ENCODE measurements at places on chromosomes 2 and 18.

DNA sequence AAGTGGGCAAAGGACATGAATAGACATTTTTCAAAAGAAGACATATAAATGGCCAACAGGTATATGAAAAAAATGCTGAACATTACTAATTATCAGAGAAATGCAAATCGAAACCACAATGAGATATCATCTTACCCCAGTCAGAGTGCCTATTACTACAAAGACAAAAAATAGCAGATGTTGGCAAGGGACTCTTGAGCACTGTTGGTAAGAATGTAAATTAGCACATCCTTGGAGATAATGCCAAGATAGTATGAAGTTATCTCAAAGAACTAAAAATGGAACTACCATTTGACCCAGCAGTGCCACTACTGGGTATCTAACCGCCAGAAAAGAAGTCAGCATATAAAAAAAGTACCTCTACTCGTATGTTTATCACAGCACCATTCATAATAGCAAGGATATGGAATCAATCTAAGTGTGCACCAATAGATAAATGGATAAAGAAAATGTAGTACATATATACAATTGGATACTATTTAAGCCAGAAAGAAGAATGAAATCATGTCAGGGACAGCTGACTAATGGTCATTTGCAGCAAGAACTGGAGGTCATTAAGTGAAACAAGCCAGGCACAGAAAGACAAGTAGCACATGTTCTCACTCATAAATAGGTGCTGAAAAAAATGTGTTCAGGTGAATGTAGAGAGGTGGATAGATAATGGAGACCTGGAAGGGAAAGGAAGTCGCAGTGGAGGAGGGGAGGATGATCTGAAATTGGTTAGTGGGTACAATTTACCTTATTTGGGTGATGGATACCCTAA lies 141.7 kb upstream of the B3GNT2 start:
- DNase-seq: no peak

DNA sequence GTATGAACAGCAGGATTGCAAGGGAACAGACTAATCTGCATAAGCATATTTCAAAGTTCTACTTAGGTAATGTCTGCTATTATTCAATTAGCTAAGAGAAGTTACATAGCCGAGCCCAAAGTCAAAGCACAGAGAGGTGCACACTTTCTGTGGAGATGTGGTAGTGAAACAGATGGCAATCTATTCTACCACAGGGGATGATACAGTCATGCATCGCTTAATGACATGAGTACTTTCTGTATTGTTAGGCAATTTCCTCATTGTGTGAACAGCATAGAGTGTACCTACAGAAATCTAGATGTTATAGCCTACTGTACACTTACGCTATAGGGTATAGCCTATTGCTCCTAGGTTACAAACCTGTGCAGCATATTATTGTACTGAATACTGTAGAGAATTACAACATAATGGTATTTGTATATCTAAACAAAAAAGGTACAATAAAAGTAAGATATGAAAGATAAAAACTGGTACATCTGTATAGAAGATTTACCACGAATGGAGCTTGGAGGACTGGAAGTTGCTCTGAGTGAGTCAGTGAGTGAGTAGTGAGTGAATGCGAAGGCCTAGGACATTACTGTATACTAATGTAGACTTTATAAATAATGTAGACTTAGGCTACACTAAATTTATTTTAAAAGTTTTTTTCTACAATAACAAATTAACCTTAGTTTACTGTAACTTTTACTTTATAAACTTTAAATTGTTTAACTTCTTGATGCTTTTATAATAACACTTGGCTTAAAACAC lies 197.6 kb downstream of the MBD5 start:
- no peak for DNase-seq

- no peak for DNase-seq
Measured at GRCh38 chr2:45851576-45852304, 200.3 kb downstream of the PRKCE start.

DNA sequence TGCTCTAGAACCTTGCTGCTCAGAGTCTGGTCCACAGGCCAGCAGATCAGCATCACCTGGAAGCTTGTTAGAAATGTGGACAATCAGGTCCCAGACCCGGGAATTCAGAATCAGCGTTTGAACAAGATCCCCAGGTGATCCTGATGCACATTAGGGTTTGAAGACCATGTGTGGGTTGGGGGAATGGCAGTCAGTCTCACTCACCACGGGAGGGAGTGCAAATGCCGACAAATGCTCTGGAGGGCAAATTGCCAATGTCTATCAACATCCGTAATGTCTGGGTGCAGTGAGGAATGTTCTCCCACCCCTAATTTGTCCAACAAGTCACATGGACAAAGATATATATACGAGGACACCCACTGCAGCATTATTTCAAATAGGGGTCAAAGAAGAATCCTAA lies 34.5 kb downstream of the INPP5D start:
- no peak for DNase-seq

DNA sequence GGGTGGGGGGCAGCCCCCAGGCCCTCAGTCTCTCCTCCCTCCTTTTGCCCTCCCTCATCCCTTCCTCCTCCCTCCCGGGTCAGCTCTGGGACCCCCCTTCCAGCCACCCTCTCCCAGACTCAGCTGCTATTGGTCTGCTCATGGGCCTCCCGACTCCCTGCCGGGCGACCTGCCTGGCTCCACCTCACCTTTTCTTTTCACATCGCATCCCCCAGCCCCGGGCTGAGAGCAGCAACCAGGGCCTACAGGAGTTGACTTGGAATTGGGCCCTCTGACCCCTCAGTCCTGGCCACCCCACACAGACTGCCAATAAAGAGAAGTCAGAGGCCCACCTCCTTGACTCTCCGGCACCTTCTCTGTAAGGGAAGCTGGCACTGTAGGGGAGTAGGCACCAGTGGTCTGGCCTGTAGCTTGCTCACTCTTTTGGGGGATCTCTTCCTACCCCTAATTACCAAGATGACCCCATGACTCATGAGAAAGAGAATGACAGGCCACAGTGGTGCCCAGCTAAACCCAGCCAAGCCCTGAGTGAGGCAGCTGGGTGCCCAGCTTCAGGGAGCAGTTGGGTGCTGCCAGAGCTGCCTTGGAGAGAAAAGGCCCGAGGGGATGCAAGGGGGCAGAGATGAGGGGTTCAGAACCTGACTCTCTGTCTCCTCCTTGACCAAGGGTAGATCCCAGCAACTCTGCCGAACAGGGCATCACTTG lies 2.0 kb upstream of the ECEL1 start:
- DNase-seq: no peak

DNA sequence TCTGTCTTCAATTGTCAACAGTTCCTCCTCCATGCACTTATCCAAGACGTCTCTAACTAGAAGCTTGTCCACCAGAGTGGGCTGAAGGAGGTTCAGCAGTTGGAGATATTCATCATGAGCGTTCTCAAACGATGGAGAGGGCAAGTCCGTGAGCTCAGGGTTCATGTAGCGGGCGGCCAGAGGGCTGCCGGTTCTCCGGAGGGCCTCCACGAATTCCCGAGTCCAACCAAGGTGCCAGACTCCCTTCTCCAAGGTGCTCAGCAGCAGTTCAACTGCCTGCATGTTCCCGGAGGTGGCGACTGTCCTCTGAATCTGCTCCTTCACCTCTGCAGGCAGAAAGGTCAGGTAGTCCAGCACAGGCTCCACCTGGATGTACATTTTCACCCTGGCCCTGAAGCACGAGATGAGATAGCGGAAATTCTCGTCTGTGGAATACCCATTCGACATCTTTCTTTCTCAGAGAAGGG lies 590 bp downstream of the IFIH1 start:
- DNase-seq: peak; percentile 54

GRCh38 chr2:61291851-61292575 lies 130.0 kb downstream of the C2orf74 start:
- DNase-seq: no peak

GRCh38 chr2:237101118-237101979 lies 15.7 kb downstream of the COPS8 start:
- DNase-seq: no peak

DNA sequence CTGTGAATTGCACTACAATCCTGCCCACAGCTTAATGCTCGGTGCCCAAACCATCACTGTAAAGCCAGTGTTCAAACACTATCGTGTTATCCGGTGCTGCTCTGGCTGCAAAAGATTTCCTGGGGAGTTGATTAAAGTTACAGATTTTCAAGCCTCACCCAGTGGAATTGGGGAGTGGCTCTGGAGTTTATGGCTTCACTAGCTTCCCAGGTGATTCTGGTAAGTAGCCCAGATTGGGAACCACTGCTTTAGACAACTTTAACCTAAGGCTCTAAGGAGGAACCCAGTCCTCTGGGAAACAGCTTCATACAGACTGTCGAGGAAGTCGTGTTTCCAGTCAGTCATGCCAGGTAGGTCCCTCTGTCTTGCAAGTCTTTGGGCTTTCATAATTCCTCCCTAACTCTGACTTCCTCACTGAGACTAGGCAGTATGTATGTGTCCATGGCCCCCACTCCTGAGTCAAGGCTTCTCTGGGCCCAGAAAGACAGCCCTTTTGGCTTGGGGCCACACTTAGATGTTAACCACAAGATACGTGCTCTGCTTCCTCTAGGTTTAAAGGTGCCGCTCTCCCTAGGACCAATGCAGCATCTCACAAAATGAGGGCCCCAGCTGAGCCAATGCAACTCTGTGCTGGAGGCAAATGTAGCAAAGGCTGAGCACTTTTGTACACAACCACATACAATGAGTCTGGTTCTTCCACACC lies 299.7 kb downstream of the PRKCE start:
- DNase-seq: no peak

- no peak for DNase-seq
Measured at GRCh38 chr2:127576433-127577207, 41.1 kb downstream of the MYO7B start.

GRCh38 chr2:66929632-66930338 lies 467.3 kb upstream of the ETAA1 start:
- no peak for DNase-seq

DNA sequence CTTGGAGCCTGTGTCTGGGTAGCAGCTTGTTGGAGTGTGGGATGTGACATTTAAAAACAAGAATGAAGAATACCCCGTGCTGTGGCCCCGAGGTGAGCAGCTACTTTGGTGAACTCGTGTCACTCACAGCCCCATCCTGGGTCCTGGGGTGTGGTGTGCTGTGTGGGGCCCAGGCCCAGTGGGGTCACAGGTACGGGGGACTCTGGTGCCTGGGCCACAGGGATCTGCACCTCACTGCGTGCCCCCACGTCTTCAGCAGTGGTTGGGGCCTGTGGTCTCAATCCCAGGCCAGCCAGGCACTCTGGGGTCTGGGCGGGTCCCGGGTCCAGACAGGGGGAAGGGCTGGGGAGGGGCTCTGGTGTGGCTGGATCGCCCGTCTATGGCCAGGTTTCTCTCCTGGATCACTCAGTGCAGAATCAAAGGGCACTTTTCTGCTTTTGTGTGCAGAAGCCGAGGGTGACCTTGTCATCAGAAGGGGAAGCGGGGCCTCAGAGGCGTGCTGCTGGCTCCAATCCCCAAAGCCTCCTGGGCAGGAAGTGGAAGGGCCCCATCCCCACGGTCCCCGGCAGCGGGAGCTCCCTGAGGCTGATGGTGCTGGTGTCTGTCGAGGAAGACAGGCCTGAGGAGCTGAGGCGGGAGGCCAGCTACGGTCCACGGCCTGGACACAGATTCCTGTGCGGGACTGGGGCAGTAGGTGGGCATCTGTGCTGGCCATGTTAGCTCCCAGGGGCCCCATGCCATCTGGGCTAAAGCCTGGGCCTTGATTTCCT lies 1.4 kb downstream of the GPR35 start:
- DNase-seq: no peak

- DNase-seq: no peak
Measured at GRCh38 chr18:61286867-61287266, 46.4 kb upstream of the CDH20 start.

- no peak for DNase-seq
Measured at GRCh38 chr18:23888881-23889280, 125.7 kb upstream of the TTC39C start.

DNA sequence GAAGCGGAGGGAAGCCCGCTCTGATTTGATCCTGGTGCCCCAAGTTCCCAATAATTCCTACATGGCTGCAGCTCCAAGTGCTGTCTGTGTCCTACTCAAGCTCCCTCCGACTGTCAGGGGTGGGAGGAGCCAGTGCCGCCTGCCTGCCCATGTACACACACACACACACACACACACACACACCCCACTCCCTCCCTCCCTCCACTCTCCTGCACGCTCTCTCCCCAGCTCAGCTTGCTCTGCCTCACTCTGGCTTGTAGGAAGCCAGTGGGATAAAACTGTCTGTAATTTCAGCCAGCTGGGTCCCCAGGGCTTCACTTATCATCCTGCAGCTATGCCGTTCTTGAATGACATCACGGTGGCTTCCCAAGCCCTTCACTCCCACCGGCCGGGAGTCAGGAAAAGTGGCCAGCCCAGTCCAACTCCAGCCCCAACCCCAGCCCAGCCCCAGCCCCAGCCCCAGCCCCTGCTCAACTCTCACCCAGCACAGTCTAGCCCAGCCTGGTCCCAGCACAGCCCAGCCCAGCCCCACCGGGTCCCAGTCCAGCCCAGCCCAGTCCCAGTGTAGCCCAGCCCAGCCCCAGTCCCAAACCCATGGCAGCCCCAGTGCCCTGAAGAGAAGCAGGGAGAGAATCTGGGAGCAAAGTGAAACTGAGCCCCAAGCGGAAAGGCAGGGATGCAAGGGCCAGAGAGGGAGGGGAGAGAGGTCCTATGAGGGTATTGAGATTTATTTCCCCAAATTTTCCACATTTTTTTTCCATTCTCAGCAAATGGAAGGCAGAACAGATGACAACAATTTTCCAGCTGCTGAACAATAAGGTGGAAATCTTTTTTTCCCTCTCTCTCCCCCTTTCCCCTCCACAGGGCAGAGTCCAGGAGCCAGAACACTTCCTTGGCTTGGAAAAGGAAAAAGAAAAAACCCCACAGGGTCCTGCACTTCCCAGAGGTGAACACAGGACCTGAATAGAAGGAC lies 144.0 kb downstream of the TNS1 start:
- DNase-seq: no peak

DNA sequence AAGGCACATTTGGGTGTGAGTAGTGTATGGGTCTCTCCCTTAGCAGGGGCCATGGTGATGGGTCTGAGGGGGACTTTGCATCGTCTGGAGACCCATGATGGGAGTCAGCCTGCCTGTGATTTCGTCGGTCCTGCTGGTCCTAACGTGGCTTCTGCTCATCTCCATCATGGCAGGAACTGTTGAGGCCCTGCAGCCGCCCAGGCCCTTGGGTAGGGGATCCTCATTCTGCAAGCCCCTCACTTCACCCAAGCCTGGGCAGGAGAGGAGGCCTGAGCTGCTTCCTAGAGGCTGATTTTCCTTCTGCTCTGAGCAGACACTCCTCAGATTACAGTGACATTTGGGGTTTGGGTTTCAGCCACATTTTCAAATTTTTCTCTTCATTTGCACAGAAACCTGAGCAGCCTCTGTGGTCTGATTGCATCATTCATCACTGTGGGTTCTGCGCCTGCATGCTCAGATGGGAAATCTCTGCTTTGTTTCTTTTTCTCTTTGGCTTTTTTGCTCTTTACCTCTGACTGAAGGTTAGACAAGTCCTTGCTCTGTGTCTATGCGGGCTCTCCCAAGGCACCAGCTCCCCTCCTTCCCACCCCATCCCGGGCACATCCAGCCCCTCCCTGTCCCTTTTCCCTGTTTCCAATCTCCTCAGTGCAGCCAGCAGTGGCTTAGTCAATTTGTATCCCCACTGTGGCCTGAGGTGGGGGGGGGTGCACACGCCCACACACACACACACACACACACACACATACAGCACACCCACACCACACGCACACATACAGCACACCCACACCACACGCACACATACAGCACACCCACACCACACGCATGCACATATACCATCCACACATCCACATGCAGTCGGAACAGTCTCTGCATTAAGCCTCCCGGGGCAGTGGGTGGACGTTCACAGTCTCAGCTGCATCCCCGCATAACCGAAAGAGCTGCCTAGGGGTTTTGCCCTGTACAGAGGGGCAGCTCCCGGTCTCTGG lies 305.4 kb upstream of the HS6ST1 start:
- no peak for DNase-seq
